ENCODE measurements at places on chromosomes 2 and 18. TPM values are rescaled to one million over a fixed set of nuclear protein-coding genes. Genes with fewer than 3 reads are reported as not detected.

The DSC2 gene
- 17.6 TPM for total RNA-seq

GRCh38 chr2:233857511-233858141 is 3.3 kb upstream of the HJURP start:
- peak; percentile 73 for DNase-seq

- DNase-seq: no peak
Measured at GRCh38 chr2:31270131-31270530, 36.2 kb downstream of the EHD3 start.

DNA sequence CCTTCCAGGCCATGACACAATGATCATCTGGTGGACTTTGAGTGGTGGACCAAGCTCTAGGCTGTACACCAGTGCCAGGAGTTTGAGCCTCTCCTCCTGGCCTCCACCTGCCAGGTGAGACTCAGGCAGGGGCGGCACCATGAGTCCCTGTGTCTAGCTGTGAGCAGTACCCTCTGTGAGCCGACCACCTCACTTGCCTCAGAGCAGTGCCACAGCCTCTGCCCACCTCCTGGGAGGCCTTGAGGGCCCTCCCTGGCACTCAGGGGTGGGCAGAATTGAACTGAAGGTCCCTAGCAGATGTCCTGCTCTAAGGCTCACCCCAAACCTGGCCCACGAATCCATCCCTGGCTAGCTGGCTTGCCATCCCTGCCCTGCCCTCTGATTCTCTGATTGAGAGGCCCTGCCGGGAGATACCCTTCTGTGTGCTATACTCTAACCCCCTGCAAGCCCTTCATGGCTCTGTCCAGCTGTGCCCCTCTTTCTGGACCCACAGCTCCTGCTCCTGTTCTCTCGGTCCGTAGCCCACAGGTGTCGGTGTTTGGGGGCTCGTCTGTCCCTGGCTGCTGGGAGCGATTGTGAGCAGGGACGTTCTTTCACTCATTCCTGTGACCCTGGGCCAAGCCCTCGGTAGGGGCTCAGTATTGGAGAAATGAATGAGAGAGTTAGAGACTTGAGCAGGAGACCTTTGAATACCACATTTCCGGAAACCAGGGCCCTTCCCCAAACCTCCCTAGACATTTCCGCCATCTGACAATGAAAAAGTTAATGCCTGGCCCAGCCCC is 70.0 kb downstream of the INHBB start:
- no peak for DNase-seq

The MRPS5 gene
- 51.9 TPM for total RNA-seq

The DES gene
- total RNA-seq: 64.5 TPM

DNA sequence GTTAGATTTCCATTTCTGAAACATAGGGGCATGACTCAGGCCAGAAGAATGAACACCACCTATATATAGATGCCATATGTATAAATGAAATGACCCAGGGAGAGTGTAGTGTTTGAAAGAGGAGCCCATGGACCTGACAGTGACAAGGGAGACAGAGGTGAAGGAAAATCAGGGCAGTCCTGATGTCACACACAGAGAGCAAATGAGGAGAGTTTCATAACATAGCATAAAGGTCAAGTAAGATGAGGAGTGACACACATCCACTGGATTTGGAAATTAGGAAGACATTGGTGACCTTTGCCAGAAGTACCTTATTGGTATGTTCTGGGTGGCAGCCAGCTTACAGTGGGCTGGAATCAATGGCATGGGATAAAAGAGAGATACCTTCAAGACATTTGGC is 276.7 kb downstream of the ZNF385B start:
- DNase-seq: no peak

DNA sequence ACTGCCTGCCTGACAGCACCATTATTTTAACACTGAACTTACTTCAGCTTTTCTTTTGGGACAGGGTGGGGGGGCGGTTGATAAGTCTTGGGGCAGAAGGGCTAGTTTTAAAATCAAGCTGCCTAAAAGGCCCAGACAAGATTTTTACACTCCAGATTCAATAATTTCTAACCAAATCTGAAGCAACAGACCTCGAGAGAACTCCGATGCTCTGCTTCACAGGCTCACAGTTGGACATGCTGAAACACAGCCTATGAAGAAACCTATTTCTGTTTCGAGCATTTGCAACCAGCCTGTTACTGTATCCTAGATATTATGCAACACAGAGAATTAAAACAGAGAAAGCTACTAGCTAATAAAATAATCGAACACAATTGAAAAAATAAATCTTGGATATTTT is 1.3 kb upstream of the MYT1L start:
- no peak for DNase-seq

GRCh38 chr2:212911011-212911410 is 240.4 kb downstream of the IKZF2 start:
- no peak for DNase-seq

The KANSL3 gene
- total RNA-seq: 45.0 TPM

DNA sequence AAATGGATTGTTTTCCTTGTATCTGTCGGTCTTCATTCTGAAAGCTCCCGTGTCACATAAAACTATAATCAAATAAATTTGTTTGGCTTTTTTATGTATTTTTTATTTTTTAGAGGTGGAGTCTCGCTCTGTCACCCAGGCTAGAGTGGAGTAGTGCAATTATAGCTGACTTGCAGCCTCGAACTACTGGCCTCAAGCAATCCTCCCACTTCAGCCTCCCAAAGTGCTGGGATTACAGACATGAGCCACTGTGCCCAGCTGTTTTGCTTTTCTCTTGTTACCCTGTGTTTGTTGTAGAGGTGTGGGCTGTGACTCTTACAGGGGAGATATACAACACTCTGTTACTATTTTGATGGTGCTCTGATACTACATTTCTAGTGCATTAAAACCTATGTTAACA is 2.2 kb downstream of the GALM start:
- no peak for DNase-seq

DNA sequence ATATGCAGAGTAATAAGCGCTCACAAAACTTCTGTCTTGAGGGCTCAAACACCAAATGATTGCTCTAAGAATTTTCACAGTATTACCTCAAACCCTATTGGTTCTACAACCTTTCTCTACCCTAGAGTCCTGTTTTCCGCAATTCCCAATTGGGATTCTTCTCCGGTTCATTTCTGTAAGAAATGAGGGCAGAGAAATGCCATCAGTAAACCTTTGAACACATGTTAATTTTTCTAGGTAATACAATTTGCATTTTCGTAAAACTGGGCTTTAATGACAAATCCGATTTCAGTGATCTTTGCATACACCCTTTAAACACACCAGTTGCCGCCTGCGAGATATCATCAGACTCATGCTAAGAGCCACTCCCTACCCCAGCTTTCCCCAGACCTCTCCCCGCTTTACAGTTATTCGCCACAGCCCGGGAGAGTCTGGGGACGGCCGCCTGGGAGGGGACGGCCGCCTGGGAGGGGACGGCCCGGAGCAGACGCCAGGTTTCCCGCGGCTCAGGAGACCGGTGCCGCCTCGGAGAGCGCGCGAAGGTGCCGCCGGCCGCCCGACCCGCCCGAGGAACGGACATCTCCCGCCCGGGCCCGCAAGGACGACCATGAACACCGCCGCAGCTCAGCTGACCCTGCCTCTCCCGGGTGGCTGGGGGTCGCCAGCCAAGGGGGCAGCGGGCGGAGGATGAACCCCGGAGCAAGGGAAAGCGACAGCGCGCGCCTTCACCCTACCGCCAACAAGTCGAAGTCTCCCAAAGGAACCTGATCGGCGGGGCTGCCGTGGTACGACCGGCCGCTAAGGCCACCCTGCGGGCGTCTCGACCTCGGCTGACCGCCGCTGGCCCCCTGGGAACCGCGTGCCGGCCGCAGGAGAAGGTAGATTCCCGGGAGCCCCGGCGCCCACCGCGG is 463 bp downstream of the SMC6 start:
- DNase-seq: peak; percentile 75

The ANO7 gene
- total RNA-seq: 1.3 TPM

DNA sequence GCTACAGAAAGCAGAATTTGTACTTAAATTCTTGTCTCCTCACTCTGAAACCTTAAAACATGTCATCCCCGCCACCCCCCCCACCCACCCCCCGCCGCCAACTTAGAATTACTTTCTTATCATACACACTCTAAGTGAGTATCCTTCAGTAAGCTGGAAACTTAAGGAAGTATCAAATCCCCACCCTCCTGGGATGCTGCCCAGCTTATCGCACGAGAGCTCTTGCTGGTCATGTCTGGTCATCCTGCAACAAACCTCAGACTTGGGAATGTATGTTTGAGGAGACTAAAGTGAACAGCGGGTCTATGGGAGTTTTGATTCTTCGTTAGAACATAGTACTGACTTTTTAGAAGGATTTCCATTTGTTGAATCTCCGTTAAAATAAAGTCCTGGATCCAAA is 203.3 kb downstream of the PTGR3 start:
- DNase-seq: no peak

The IL37 gene
- not detected for total RNA-seq

The RNF181 gene
- total RNA-seq: 89.8 TPM

- DNase-seq: no peak
Measured at GRCh38 chr2:32732912-32733472, 105.1 kb downstream of the TTC27 start.

The REG1B gene
- not detected for total RNA-seq

GRCh38 chr18:6199777-6200176 is 214.9 kb downstream of the L3MBTL4 start:
- no peak for DNase-seq

The SCN7A gene
- 69.0 TPM for total RNA-seq

- no peak for DNase-seq
Measured at GRCh38 chr2:141301551-141301950, 829.3 kb downstream of the LRP1B start.

DNA sequence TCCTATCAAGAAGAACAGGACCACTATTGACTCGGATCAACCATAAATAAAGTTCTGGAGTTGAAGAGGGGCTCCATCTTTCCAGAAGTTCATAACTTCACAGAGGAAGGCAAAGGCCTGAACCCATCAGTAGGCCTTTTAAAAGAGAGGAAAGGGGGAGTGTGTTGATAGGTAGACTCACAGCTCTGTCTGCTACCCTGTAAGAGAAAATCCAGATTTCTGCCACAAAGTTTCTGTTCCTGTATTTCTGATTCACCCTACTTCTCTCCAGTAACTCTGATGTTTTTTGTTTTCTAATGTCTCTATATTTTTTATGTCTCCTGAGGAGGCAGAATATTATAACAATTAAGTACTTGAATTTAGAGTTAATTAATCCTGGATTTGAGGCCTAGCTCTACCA is 564.0 kb downstream of the TNS1 start:
- DNase-seq: no peak

The LIPG gene
- total RNA-seq: 3.7 TPM

- no peak for DNase-seq
Measured at GRCh38 chr2:186879312-186879711, 30.3 kb upstream of the ZSWIM2 start.

DNA sequence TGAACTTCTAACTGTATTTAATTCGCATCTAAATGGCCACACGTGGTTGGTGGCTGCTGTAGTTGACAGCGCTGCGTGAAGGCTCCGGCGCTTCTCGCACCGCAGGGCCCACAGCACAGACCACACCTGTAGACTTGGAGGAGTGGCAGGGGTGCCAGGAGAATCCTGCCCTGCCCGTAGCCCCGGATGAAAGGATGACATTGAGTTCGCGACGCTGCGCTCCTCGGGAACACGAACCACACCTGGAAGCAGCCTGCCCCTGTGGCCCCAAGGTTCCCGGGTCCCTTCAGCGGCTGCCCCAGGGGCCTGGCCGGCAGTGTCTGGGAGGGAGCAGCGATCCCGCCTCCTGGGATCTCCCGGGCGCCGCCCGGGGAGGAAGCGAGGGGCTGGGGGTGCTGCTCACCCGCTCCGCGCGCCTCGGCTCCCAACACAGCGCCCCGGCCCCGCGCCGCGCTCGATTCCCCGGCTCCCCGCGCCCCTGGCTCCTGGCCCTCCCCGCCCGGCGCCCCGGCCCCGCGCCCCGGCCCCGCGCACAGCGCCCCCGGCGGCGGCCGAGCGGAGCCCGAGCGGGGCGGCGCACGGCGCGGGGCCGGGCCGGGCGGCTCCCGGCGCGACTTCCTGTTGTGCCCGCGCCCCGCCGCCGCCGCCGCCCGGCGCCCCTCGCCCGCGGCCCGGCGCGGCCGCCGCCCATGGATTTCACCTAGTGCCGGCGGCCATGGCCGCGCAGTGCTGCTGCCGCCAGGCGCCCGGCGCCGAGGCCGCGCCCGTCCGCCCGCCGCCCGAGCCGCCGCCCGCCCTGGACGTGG is at the start of gene RNPEPL1:
TSS of gene RNPEPL1 (plus strand) at position 613 of the 806 bp plus-strand sequence. CDS start at position 716, 103 bp downstream.
- DNase-seq: peak; percentile 68

The IL1R2 gene
- total RNA-seq: 23.3 TPM

The NEU2 gene
- not detected for total RNA-seq

The TTC27 gene
- total RNA-seq: 12.2 TPM

DNA sequence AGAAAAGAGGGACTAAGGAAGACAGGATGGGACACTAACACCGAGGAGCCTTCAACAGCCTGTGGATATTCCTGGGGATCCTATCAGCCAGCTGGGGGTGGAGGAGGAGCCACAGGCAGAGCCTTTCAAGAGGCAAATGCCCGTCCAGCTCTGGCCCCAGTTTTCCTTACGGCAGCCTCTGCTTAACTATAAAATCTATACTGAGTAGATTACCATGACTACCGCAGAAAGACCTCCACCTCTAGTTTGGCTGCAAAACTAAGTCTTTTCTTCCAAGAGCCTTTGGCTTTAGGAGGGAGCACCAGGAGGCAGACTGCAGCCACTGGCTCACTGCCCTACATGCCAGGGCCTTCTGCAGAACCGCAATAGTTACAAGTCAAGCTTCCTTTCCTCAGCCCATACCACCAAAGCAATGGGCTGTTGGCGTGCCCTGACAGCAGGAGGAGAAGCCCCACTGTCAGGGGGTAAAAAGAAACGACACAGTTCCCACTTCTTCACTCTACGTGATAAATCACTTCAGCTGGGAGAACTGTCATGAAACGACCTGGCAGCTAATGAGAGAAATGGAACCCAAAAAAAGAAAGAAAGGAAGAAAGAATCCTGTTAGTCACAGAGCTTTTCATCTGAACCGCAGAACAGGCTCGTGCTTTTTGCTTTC is 25.1 kb upstream of the CREB1 start:
- DNase-seq: no peak

- no peak for DNase-seq
Measured at GRCh38 chr2:33421820-33422219, 54.6 kb upstream of the RASGRP3 start.

DNA sequence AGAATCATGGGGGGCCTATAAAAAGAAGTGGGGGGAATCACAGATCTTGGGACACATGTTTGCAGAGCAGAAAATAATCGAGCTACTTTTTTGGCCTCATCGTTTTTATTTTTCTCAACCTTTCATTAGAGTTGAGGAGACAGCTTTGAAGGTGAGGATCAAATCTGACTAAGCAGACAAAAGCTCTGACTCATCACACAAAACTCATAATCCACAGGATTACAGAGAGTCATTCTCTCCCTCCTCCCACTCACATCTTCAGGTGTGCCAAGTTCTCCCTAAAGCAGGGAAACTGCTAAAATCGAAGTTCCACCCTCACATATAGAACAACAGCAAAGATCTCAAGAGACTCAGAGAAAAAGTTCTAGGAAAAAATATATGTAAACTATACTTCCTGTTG is 15.6 kb downstream of the BAZ2B start:
- no peak for DNase-seq

- DNase-seq: no peak
Measured at GRCh38 chr2:214649440-214650205, 159.9 kb downstream of the BARD1 start.
